ENCODE measurements at places on chromosomes 12 and 14.

- DNase-seq, result no peak
These were observed 107.4 kb downstream of the SSPN start for GRCh38 chr12:26302776-26303175.

DNA sequence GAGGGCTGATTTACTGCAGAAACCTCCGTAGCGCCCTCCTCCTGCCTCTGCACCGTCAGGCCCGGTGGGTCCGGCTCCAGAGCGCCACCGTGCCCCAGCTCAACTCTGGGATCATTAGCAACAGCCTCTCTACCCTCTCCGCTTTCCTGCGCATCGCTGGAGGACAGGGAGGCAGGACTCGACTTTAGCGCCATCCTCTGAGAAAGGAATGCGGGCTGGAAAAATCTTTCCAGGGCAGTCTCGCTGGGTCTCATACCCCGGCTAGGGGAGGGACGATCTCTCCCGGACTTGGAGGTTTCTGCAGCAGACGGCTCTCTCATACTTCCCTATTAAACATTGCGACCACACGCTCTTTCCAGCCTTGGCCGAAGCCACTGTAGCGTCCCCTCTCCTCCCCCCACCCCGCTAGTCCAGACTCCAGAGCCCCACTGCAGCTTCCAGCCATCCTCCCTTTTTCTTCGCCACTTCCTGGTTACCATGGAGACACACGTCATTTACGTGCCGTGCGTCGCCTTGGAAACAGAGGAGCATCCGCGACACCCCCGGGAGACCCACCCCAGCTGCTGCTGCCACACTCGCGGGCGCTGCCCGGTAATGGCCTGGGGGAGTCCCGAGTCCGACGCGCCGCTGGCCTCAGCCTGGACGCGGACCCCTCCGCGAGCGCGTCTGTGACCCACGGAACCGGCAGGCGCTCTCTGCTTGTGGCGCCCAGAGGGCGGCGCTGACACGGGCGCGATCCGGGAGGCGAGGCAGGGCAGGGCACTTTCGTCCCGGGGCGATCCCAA is at the start of gene CCDC184:
Gene CCDC184 (plus strand): TSS at position 554 of the 785 bp plus-strand sequence. CDS start 479 bp downstream, outside the sequence.
- peak; percentile 71 for DNase-seq

DNA sequence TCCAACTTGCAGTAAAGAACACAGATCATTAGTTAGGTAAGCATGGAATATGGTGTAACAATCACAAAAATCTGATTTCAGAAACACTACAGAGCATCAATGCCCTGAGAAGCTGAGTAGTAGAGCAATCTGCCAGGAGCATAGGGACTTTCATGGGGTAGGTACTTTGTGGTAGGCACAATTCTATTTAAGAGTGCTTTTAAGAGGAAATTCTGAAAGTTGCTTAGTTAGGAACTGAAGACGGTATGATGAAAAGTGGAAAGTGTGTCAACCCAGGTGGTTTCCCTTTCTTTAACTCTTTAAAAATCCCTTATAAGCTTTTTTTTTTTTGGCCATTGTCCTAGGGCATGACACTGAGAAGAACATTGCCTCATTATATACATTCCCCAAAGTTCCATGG is 535.7 kb upstream of the FBXO33 start:
- no peak for DNase-seq

- DNase-seq, result no peak
These were observed 267.2 kb upstream of the DIO3 start for GRCh38 chr14:101294136-101294535.

- no peak for DNase-seq
These were observed 652 bp downstream of the RFLNA start for GRCh38 chr12:124295431-124296058.

DNA sequence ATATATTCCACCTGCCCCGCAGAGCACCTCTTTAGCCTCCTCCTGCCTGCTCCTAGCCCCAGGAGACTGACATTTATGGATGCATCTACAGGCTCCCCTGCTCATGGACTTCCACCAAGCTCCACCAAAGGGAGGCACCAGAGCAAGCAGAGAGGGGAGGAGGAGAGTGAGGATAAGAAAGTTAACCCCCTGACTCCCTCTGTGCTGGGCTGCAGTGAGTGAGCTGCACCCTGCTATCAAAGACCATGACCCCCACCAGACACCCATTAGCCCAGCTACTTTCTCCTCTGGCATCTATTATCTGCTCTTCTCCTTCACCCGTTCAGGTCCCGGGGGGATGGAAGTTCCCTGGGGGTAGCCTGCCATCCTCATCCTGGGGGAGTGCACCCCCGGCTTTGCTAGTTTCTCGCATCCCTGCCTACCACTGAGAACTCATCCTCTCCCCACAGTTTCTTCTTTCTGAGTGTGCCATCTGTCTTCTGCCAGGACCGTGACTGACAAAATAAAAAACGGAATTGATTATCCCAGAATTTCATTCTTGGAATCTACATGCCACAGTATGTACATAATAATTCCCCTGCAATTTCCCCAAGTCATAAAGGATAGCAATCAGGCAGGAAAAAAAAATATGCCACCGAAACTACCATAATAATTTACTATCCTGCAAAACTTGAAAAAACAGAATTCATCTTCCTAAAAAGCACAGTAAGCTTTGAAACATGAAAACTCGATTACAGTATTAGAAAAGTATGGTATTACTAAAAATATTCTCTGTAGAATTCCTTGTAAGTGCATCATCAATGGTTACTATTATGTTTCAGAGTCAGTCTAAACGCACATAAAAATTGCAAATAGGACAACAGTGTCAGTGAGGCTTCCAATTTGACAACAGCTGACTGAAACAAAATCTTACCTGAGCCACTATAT is 45.2 kb downstream of the FOXN3 start:
- DNase-seq, result no peak

GRCh38 chr14:61551384-61551783 is 143.9 kb upstream of the HIF1A start:
- no peak for DNase-seq
